ENCODE measurements at places on chromosomes 5 and 9. TPM values are rescaled to one million over a fixed set of nuclear protein-coding genes. Genes with fewer than 3 reads are reported as not detected.

- no peak for DNase-seq
- H3K27me3 ChIP-seq, result no peaks in the 10 kb centered on the region
- peaks cover 20% of the 10 kb centered on the region for H3K4me1 ChIP-seq
Observed at GRCh38 chr9:88987661-88988060, 3.6 kb upstream of the S1PR3 start.

DNA sequence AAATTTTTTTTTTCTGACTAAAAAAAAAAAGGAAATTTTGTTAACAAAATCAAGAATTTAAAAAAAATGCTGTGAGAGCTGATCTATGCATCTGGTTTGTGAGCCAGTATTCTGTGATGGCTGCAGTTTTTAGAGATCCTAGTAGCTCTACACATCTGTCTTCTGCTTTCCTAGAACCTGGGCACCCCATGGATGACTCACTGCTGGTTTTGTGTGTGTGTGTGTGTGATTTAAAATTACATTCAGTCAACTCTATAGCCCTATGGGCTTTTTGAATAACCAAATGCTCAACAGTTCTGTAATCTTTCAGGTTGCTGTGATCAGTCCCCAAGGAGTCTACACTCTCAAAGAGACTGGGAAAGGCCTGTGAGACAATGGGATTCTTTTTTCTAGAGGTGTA, 2.5 kb upstream of the PSMD5 start:
- H3K36me3 ChIP-seq, result 0 out of 2 replicates have a peak, but pooled peaks cover 4% of the 10 kb centered on the region
- H3K27ac ChIP-seq, result no peak overlapping the region
- peaks cover 19% of the 10 kb centered on the region for H3K4me1 ChIP-seq
- H3K27me3 ChIP-seq, result no peaks in the 10 kb centered on the region

DNA sequence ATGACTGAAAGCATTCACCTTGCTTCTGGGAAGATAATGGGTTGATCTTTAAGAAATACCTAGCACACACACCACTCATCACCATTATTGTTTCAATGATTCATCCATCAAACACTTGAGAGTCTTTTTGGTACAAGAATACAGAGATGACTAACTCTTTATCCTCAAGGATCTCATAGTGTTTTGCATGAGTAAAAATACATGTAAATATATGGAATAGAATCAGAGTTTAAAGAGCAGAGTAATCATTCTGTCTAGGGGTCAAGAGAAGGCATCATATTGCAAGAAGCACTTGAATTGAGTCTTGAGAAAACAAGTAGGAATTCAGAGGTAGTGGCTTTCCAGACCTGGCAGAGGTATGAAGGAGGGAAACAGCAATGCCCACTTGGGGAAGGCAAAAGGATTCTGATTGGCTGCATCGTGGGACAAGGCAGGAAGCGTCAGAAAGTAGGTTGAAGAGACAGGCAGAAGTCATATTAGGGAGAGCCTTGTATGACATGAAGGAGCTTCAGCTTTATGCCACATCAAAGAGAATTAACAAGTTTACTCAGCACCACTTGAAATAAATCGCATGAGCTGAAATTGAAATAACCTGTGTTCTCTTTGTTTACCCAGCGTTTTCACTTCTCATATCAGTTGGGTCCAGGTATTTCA, 542.5 kb downstream of the TLE1 start:
- peaks cover 7% of the 10 kb centered on the region for H3K4me1 ChIP-seq
- no peaks in the 10 kb centered on the region for H3K36me3 ChIP-seq
- DNase-seq, result peak; percentile 59
- H3K4me3 ChIP-seq, result no peak overlapping the region
- no peaks in the 10 kb centered on the region for H3K27me3 ChIP-seq
- no peak overlapping the region for H3K27ac ChIP-seq

Gene TSSK1B
- total RNA-seq, result not detected

Gene AGXT2
- not detected for total RNA-seq

Gene CIZ1
- total RNA-seq, result 164 TPM

- H3K36me3 ChIP-seq, result no peaks in the 10 kb centered on the region
- DNase-seq, result no peak
- H3K27me3 ChIP-seq, result no peaks in the 10 kb centered on the region
- H3K4me3 ChIP-seq, result no peak overlapping the region
- H3K27ac ChIP-seq, result no peak overlapping the region
- peaks cover 14% of the 10 kb centered on the region for H3K4me1 ChIP-seq
Observed at GRCh38 chr9:16627521-16627920, 242.9 kb downstream of the BNC2 start.

GRCh38 chr5:142621227-142621626, 64.7 kb downstream of the FGF1 start:
- no peak for DNase-seq
- peaks cover 24% of the 10 kb centered on the region for H3K4me1 ChIP-seq
- H3K36me3 ChIP-seq, result no peaks in the 10 kb centered on the region
- H3K4me3 ChIP-seq, result no peak overlapping the region

Gene C9orf50
- not detected for total RNA-seq

Gene AIF1L
- total RNA-seq, result 85.2 TPM

DNA sequence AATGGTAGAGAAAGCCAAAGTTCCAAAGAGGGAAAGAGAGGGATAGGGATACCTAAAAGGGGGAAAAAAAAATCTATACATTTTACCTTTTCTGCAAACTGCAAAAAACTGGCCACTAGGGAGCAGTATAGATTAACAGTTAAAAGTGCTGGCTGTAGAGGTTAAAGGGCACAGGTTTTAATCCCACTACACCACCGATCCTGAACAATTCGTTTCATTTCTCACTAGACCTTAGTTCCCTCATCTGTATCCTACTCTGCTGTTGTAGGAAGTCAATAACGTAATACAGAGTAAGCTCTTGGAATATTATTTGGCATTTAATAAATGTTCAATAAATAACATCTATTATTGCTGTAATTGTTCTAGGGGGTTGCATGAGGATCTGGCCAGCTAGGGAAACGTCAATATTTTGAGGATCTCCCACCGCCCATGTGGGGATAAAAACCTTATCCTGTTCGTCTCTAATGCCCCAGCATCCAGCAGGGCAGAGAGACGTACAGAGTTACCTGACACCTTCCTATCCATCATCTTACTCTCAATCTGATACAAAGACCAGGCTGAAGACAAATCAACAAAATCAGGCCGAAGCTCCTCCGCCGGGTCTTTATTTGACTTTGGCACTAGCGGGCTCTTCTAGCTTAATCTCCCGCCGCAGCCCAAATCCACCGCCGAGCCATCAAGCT, 757 bp downstream of the CDC26 start:
- peaks cover 31% of the 10 kb centered on the region for H3K36me3 ChIP-seq
- H3K27ac ChIP-seq, result peak overlapping the region; percentile 50
- H3K4me3 ChIP-seq, result peak overlapping the region; percentile 81
- peaks cover 13% of the 10 kb centered on the region for H3K4me1 ChIP-seq
- H3K27me3 ChIP-seq, result no peaks in the 10 kb centered on the region
- peak; percentile 65 for DNase-seq

GRCh38 chr5:12615141-12615820, 711.0 kb upstream of the CTNND2 start:
- H3K36me3 ChIP-seq, result no peaks in the 10 kb centered on the region
- DNase-seq, result no peak
- no peak overlapping the region for H3K4me3 ChIP-seq
- no peaks in the 10 kb centered on the region for H3K27me3 ChIP-seq
- no peak overlapping the region for H3K27ac ChIP-seq

- no peaks in the 10 kb centered on the region for H3K36me3 ChIP-seq
- peak overlapping the region; percentile 92 for H3K27ac ChIP-seq
- H3K4me1 ChIP-seq, result peaks cover 51% of the 10 kb centered on the region
- no peaks in the 10 kb centered on the region for H3K27me3 ChIP-seq
Observed at GRCh38 chr9:72586388-72587130, 65.2 kb downstream of the TMC1 start.

DNA sequence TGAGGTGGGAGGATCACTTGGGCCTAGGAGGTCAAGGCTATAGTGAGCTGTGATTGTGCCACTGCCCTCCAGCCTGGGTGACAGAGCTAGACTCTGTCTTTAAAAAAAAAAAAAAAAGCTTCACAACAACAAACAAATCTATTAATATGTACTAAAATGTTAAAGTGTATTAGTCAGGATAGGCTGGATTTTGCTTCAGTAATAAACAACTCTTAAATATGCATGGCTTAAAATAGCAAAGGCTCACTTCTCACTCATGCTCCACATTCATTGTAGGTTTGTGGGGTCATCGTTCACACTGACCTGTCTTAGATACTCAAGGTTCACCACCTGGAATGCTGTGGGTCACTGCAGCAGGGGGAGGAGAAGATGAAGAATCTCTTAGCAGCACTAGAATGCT, 33.8 kb upstream of the COL15A1 start:
- H3K36me3 ChIP-seq, result no peaks in the 10 kb centered on the region
- H3K4me1 ChIP-seq, result no peaks in the 10 kb centered on the region
- H3K4me3 ChIP-seq, result no peak overlapping the region
- no peak overlapping the region for H3K27ac ChIP-seq
- DNase-seq, result no peak
- H3K27me3 ChIP-seq, result 0 out of 2 replicates have a peak, but pooled peaks cover 3% of the 10 kb centered on the region

GRCh38 chr9:37410969-37411785, 11.3 kb upstream of the GRHPR start:
- peak overlapping the region; percentile 85 for H3K27ac ChIP-seq
- no peaks in the 10 kb centered on the region for H3K36me3 ChIP-seq
- no peaks in the 10 kb centered on the region for H3K27me3 ChIP-seq
- no peak overlapping the region for H3K4me3 ChIP-seq
- H3K4me1 ChIP-seq, result peaks cover 63% of the 10 kb centered on the region

DNA sequence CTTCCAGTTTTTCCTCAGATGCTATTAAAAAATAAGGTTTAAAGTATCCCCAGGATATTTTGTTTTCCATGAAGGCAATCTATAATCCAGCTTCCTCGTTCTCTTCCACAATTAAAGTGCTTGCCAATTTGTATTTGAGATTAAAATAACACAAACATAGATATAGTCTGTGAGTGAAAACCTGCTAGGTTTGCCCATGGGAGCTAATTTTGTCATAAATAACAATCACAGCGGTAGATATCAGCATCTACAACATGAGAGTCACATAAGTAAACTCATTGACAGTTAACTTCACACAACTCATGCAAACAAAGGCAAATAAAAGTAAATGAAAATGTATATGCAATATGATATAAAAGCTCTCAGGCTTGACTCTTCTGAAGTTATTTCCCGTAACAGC, 29.2 kb upstream of the RASGRF2 start:
- H3K4me1 ChIP-seq, result no peaks in the 10 kb centered on the region
- no peak for DNase-seq
- H3K4me3 ChIP-seq, result no peak overlapping the region
- H3K27me3 ChIP-seq, result no peaks in the 10 kb centered on the region

- H3K4me3 ChIP-seq, result no peak overlapping the region
- H3K4me1 ChIP-seq, result no peaks in the 10 kb centered on the region
- no peak for DNase-seq
- no peak overlapping the region for H3K27ac ChIP-seq
- no peaks in the 10 kb centered on the region for H3K36me3 ChIP-seq
Observed at GRCh38 chr5:156477196-156477595, 150.2 kb downstream of the SGCD start.

GRCh38 chr5:158700231-158701006, 399.3 kb downstream of the EBF1 start:
- H3K4me3 ChIP-seq, result no peak overlapping the region
- no peaks in the 10 kb centered on the region for H3K4me1 ChIP-seq
- DNase-seq, result no peak
- H3K36me3 ChIP-seq, result no peaks in the 10 kb centered on the region
- H3K27me3 ChIP-seq, result peaks cover 43% of the 10 kb centered on the region
- H3K27ac ChIP-seq, result no peak overlapping the region

DNA sequence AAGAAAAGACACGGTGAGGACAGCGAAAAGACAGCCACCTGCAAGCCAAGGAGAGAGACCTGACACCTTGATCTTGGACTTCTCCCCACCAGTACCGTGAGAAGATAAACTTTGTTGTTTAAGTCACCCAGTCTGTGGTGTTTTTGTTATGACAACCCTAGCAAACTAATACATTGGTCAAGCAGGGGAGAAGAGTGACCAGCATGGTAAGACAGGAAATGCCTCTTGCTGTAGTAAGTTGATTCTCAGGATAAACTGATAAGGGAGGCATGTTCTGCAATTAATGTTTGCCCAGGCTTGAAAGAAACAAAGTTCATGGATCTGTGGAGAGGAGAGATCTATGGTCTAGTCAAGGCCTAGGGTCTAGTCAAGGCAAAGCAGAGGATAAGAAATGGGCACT, 801.2 kb downstream of the MAT2B start:
- no peaks in the 10 kb centered on the region for H3K27me3 ChIP-seq
- DNase-seq, result no peak
- no peaks in the 10 kb centered on the region for H3K36me3 ChIP-seq
- H3K27ac ChIP-seq, result no peak overlapping the region
- no peaks in the 10 kb centered on the region for H3K4me1 ChIP-seq
- no peak overlapping the region for H3K4me3 ChIP-seq

Gene MED7
- total RNA-seq, result 9.4 TPM

Gene RETREG1
- 5.6 TPM for total RNA-seq

- 0 out of 2 replicates have a peak, but pooled peaks cover 7% of the 10 kb centered on the region for H3K36me3 ChIP-seq
- H3K27ac ChIP-seq, result no peak overlapping the region
Observed at GRCh38 chr9:93129286-93129685, 4.8 kb downstream of the NINJ1 start.

- H3K27ac ChIP-seq, result no peak overlapping the region
- peak; percentile 64 for DNase-seq
- no peak overlapping the region for H3K4me3 ChIP-seq
- no peaks in the 10 kb centered on the region for H3K36me3 ChIP-seq
- peaks cover 8% of the 10 kb centered on the region for H3K4me1 ChIP-seq
Observed at GRCh38 chr9:114701988-114702387, 20.0 kb upstream of the TEX48 start.

Gene C5orf58
- not detected for total RNA-seq

GRCh38 chr5:179700401-179700918, 1.7 kb downstream of the CANX start:
- peak overlapping the region; percentile 84 for H3K27ac ChIP-seq
- H3K36me3 ChIP-seq, result peaks cover 32% of the 10 kb centered on the region
- peaks cover 25% of the 10 kb centered on the region for H3K4me1 ChIP-seq
- peak overlapping the region; percentile 89 for H3K4me3 ChIP-seq
- DNase-seq, result no peak
- no peaks in the 10 kb centered on the region for H3K27me3 ChIP-seq

DNA sequence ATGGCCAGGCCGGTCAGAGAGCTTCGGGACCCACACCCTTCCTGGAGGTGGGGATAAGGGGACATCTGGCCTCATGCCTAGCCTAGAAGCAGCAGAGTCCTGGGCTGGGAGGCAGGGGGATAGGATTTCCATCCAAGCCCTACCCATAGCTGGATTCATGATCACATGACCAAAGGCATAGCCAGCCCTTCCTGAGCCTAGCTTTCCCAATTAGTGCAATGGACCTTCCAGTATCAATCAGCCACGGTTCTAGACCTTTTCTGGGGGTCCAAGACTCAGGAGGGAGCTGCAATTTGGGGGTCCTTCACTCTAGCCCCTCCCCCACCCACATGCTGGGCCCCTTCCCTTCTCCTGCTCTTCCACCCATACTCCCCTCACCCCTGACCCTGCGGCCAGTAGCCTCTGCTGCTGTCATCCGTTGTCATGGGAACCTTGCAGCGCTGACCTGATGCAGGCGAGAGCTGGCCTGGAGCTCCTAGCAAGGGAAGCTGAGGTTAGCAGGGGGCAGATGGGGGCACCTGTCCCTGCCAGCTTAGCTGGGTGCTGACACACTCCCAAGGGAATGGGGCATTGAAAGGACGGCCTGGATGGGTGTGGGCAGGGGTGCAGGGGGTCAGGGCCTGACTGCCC, 44.6 kb downstream of the CXXC5 start:
- no peaks in the 10 kb centered on the region for H3K36me3 ChIP-seq
- no peak overlapping the region for H3K27ac ChIP-seq
- DNase-seq, result no peak
- peaks cover 9% of the 10 kb centered on the region for H3K27me3 ChIP-seq
